PC-3 (cell line): ENCODE measurements at places on chromosomes 6 and 20. TPM values are rescaled to one million over a fixed set of nuclear protein-coding genes. Genes with fewer than 3 reads are reported as not detected.

ADGRG6 gene
- total RNA-seq: 50.4 and 73.2 TPM in 2 replicates

DNA sequence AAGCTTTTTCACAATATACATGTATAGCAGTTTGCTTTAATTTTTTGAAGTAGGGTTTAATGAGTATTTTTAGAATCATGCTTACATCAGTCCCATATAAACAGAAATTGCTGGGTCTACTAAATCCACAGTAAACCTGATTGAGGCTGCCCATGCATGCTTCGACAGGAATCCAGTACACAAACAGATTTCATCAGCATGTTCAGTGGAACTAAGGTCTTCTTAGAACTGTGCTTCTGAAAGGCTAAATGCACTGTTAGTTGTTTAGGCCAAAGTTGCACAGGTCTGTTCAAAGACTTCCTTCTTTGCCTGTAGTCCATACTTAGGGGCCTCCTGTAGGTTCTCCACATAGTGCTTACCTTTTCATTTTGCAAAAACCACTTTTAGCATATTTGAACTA, 42.5 kb upstream of the THBS2 start:
- DNase-seq: no peak
- no peak overlapping the region for H3K27ac ChIP-seq
- peaks cover 14% of the 10 kb centered on the region; the same call in 1 of the 2 replicates for H3K4me1 ChIP-seq
- no peaks in the 10 kb centered on the region for H3K27me3 ChIP-seq
- no peaks in the 10 kb centered on the region for H3K36me3 ChIP-seq

DNA sequence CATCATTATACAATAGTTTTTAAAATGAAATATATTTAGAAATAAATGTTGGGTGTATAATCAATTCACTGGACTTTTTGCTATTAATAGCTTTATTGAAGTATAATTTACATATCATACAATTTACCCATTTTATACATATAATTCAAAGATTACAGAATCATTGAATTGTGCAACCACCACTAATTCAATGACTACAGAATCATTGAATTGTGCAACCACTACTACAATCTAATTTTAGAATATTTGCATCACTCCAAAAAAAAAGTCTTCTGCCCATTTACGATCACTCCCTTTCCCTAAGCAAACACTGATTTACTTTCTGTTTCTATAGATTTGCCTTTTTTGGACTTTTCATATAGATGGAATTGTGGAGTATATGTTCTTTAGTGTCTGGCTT, 35.1 kb upstream of the RIMS1 start:
- DNase-seq: no peak
- H3K27me3 ChIP-seq: no peaks in the 10 kb centered on the region
- no peak overlapping the region for H3K4me3 ChIP-seq
- no peak overlapping the region for H3K27ac ChIP-seq
- no peaks in the 10 kb centered on the region for H3K4me1 ChIP-seq

DNA sequence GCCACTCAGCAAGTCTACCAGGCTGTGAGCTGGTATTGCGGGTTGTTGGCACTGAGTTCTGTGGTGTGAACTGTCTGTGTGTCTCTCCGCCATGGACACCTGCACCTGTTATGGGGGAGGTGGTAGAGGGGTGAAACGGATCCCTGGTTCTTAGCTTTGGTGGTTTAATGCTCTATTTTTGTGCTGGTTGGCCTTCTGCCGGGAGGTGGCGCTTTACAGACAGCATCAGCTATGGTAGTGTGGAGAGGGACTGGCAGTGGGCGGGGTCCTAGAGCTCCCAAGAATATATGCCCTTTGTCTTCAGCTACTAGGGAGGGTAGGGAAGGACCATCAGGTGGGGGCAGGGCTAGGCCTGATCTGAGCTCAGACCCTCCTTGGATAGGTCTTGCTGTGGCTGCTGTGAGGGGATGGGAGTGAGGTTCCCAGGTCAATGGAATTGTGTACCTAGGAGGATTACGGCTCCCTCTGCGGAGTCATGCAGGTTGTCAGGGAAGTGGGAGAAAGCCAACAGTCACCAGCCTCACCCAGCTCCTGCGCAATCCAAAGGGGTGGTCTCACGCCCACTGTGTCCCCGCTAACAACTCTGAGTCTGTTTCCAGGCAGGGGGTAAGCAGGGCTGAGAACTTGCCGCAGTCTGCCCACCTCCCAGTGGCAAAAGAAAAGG, 154.3 kb downstream of the CCDC170 start:
- no peaks in the 10 kb centered on the region for H3K36me3 ChIP-seq
- no peaks in the 10 kb centered on the region for H3K27me3 ChIP-seq
- DNase-seq: peak; percentile 44
- H3K27ac ChIP-seq: no peak overlapping the region

- no peaks in the 10 kb centered on the region for H3K27me3 ChIP-seq
- DNase-seq: no peak
- no peaks in the 10 kb centered on the region for H3K36me3 ChIP-seq
- peaks cover 18% of the 10 kb centered on the region for H3K4me1 ChIP-seq
Measured at GRCh38 chr6:3293271-3294155, 34.8 kb downstream of the PSMG4 start.

DNA sequence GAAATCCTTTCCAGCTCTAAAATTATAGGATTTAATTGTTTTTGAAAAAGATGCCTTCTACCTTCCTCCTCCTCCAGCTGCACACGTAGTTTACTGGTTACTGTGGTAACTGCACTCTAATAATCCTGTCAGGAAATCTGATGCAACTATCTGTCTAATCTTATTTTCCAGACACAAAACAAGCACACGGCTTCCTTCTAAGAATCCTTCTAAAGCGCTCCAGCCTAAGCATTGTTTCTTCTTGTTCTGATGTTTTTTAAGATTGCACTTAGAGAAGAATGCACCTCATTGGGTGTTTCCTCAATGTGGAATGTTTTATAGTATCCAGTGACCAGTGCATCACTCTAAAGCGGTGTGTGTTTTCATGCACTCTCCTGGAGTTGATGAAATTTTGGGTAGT, 63.6 kb downstream of the CARMIL1 start:
- H3K36me3 ChIP-seq: no peaks in the 10 kb centered on the region
- H3K4me3 ChIP-seq: no peak overlapping the region
- H3K4me1 ChIP-seq: no peaks in the 10 kb centered on the region
- no peak overlapping the region for H3K27ac ChIP-seq

- DNase-seq: peak; percentile 13
- H3K27me3 ChIP-seq: peaks cover 7% of the 10 kb centered on the region; the same call in 1 of the 2 replicates
- no peak overlapping the region for H3K4me3 ChIP-seq
- no peaks in the 10 kb centered on the region for H3K36me3 ChIP-seq
- no peak overlapping the region for H3K27ac ChIP-seq
- H3K4me1 ChIP-seq: no peaks in the 10 kb centered on the region
Measured at GRCh38 chr20:1860446-1860845, 34.8 kb upstream of the SIRPA start.

CTCFL gene
- total RNA-seq: not detected in 2 replicates

GRCh38 chr6:104589940-104590339, 269.8 kb downstream of the HACE1 start:
- no peak overlapping the region for H3K4me3 ChIP-seq
- peak overlapping the region; percentile 33; the same call in 1 of the 2 replicates for H3K27ac ChIP-seq
- no peaks in the 10 kb centered on the region for H3K36me3 ChIP-seq
- peak; percentile 41 for DNase-seq

- no peak overlapping the region for H3K27ac ChIP-seq
- DNase-seq: no peak
- H3K36me3 ChIP-seq: no peaks in the 10 kb centered on the region
- no peak overlapping the region for H3K4me3 ChIP-seq
- H3K27me3 ChIP-seq: no peaks in the 10 kb centered on the region
Measured at GRCh38 chr6:106160189-106160588, 74.1 kb downstream of the PRDM1 start.

GPR63 gene
- total RNA-seq: 0.07 and 0.17 TPM in 2 replicates

COL20A1 gene
- not detected in 2 replicates for total RNA-seq

PSMG4 gene
- 51.9 and 63.3 TPM in 2 replicates for total RNA-seq

DNA sequence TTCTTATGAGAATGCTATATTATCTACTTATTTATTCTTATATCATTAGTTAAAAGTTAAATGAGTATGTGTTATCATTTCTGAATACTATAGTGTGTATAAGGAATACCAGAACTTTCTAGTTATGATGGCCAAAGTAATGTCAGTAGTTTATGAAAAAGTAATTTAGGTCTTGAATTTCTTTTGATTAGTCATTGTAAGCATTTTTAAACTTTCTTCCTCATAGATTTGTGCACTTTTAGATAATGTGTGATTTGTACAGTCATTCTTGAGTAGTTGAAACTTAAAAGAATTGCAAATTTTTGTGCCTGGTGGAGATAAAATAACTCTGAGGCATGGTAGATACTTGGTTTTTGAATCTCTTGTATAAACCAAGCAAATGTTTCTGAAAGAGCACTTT, 311.3 kb downstream of the CDKAL1 start:
- peaks cover 3% of the 10 kb centered on the region; the same call in 1 of the 2 replicates for H3K4me1 ChIP-seq
- no peak for DNase-seq
- H3K4me3 ChIP-seq: no peak overlapping the region
- H3K36me3 ChIP-seq: no peaks in the 10 kb centered on the region
- no peaks in the 10 kb centered on the region for H3K27me3 ChIP-seq
- no peak overlapping the region for H3K27ac ChIP-seq

GRCh38 chr6:10166031-10166430, 248.8 kb downstream of the TFAP2A start:
- H3K27me3 ChIP-seq: no peaks in the 10 kb centered on the region
- no peak overlapping the region for H3K4me3 ChIP-seq
- H3K36me3 ChIP-seq: no peaks in the 10 kb centered on the region
- H3K4me1 ChIP-seq: peaks cover 35% of the 10 kb centered on the region

GRCh38 chr6:124310139-124310538, 506.5 kb downstream of the NKAIN2 start:
- H3K36me3 ChIP-seq: no peaks in the 10 kb centered on the region
- H3K27me3 ChIP-seq: 0 out of 2 replicates have a peak, but pooled peaks cover 5% of the 10 kb centered on the region
- no peak overlapping the region for H3K4me3 ChIP-seq
- H3K27ac ChIP-seq: no peak overlapping the region

SLC35D3 gene
- not detected in 2 replicates for total RNA-seq

L3MBTL1 gene
- 9.9 and 20.7 TPM in 2 replicates for total RNA-seq

GRCh38 chr6:42195415-42195814, 659 bp upstream of the GUCA1B start:
- H3K36me3 ChIP-seq: no peaks in the 10 kb centered on the region
- H3K4me1 ChIP-seq: peaks cover 46% of the 10 kb centered on the region

DNA sequence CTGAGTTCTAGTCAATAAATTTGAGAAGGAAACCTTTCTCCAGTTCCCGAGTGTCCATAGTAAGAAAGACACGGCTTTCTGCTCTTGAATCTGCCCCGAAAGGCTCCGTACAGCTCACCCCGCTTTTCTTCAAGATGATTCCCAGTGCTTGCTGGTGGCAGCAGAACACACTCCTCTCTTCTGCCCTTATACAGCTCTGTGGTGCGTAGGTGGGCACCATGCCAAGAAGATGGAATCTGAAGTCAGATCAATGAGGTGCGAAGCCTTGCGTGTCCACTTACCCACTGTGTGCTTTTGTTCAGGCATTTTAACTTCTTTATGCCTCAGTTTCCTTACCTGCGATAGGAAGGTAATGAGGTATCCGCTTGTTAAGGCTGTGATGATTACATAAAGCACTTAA, 142.2 kb downstream of the WDR27 start:
- DNase-seq: no peak
- H3K4me3 ChIP-seq: no peak overlapping the region
- peaks cover 17% of the 10 kb centered on the region for H3K4me1 ChIP-seq
- no peaks in the 10 kb centered on the region; the same call in 1 of the 2 replicates for H3K36me3 ChIP-seq
- H3K27ac ChIP-seq: peak overlapping the region; percentile 63

GRCh38 chr6:113010196-113010989, 663.3 kb downstream of the RFPL4B start:
- no peak overlapping the region for H3K4me3 ChIP-seq
- H3K36me3 ChIP-seq: no peaks in the 10 kb centered on the region
- no peak for DNase-seq

- no peak overlapping the region for H3K27ac ChIP-seq
- no peaks in the 10 kb centered on the region for H3K27me3 ChIP-seq
- no peak overlapping the region for H3K4me3 ChIP-seq
- DNase-seq: no peak
- peaks cover 10% of the 10 kb centered on the region for H3K4me1 ChIP-seq
- no peaks in the 10 kb centered on the region for H3K36me3 ChIP-seq
Measured at GRCh38 chr20:40943591-40943990, 85.0 kb upstream of the TOP1 start.

GRCh38 chr20:44218446-44218845, 7.9 kb upstream of the OSER1 start:
- DNase-seq: no peak
- H3K36me3 ChIP-seq: no peaks in the 10 kb centered on the region
- no peak overlapping the region for H3K27ac ChIP-seq
- no peaks in the 10 kb centered on the region for H3K27me3 ChIP-seq
- peaks cover 7% of the 10 kb centered on the region; the same call in 1 of the 2 replicates for H3K4me1 ChIP-seq

GRCh38 chr6:165701564-165702354, 38.7 kb upstream of the PDE10A start:
- no peaks in the 10 kb centered on the region for H3K4me1 ChIP-seq
- no peaks in the 10 kb centered on the region for H3K36me3 ChIP-seq
- no peak for DNase-seq
- H3K27me3 ChIP-seq: 0 out of 2 replicates have a peak, but pooled peaks cover 1% of the 10 kb centered on the region
- no peak overlapping the region for H3K27ac ChIP-seq

DNA sequence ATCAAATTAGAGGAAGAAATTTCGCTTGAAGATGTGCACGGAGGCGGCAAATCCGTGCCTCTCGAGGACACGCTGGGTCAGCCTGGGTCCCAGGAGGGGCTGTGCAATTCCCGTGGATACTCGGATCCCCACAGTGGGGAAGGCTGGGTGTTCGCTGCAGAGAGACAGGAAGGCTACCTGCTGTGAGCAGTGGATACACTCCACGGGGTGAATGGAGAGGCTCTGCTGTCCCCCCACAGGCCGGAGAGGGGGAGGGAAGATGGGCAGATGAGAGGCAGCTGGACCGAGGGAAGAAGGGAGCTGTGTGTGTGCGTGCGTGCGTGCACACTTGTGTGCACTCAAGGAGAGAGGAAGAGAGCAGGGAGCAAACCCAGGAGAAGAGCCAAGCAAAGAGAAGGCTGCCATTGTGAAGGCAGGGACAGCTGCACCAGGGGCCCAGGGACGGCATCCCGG, 57.3 kb downstream of the SULF2 start:
- no peak overlapping the region for H3K27ac ChIP-seq
- DNase-seq: no peak
- no peak overlapping the region for H3K4me3 ChIP-seq
- peaks cover 12% of the 10 kb centered on the region for H3K4me1 ChIP-seq
- peaks cover 17% of the 10 kb centered on the region for H3K36me3 ChIP-seq

GRCh38 chr20:5393218-5393870, 76.6 kb upstream of the PROKR2 start:
- H3K27me3 ChIP-seq: peaks cover 55% of the 10 kb centered on the region
- no peaks in the 10 kb centered on the region for H3K36me3 ChIP-seq
- no peak for DNase-seq
- H3K27ac ChIP-seq: no peak overlapping the region

ZC3H12D gene
- not detected in 2 replicates for total RNA-seq

IL17F gene
- not detected in 2 replicates for total RNA-seq

GRCh38 chr6:89409461-89410035, 2.5 kb downstream of the RRAGD start:
- no peaks in the 10 kb centered on the region for H3K36me3 ChIP-seq
- peaks cover 7% of the 10 kb centered on the region; the same call in 1 of the 2 replicates for H3K4me1 ChIP-seq
- peaks cover 51% of the 10 kb centered on the region for H3K27me3 ChIP-seq
- H3K27ac ChIP-seq: no peak overlapping the region

DNA sequence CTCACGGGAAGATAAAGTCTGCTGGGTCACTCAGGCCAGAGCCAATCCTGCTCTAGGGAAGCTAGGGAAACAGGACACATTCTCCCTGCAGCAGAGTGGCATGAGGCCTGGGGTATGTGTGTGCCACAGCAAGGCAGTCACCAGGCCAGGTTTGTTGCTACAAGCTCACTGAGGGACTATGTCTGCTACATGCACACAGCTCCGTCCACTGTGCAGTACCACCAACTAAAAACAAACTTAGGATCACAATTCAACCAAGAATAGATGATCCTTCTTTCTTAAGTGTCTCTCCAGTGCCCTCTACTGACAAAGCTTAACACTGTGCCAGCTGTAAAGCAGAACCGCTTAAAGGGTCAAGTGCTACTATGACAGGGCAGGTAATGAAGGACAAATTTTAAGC, 192.5 kb downstream of the PTPRK start:
- peak; percentile 45 for DNase-seq
- no peak overlapping the region for H3K27ac ChIP-seq
- H3K36me3 ChIP-seq: no peaks in the 10 kb centered on the region
- H3K4me1 ChIP-seq: no peaks in the 10 kb centered on the region
- H3K4me3 ChIP-seq: no peak overlapping the region

ERMARD gene
- 16.3 and 24.2 TPM in 2 replicates for total RNA-seq
